ENCODE measurements at places on chromosomes 13 and 19. TPM values are rescaled to one million over a fixed set of nuclear protein-coding genes. Genes with fewer than 3 reads are reported as not detected.

Gene ICAM4
- 1.8 TPM for total RNA-seq

DNA sequence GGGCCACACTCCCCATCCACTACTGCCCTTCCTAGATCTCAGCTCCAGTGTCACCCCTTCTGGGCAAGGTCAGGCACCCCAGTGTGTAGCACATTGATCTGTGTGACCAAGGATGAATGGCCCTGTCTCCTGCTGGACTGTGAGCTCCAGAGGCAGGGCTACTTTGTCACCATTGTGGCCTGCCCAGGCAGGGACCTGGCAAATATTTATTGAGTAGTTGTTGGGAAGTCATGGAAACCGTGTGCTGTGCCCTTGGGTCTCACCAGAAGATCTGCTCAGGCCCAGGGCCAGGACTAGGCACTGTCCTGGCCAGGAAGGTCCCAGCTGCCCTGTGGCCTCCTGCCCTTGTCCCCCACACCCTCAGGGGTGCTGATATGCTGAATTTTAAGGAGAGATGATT lies 10.5 kb downstream of the NACC1 start:
- H3K4me3 ChIP-seq, result no peak overlapping the region
- DNase-seq, result no peak
- peaks cover 10% of the 10 kb centered on the region for H3K4me1 ChIP-seq
- H3K27me3 ChIP-seq, result no peaks in the 10 kb centered on the region

Gene ZNF296
- 0.69 TPM for total RNA-seq

Gene EXOC3L2
- total RNA-seq, result 2.9 TPM

DNA sequence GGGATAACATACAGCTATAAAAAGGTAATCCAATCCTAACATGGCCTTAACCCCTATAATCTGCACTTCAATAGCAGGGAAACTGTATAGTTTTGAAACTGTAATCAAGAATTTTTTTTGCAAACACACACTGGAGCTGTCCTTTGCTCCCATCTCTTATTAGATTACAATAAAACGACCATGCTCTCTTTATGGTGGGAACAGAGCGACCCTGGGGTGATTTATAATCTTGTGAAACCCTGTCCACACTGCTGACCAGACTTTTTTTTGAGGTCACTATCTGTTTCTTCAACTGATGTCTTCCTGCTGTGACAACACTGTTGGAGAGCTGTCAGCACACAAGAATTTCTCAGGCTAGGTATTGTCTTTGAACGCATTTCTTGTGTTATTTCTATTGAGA lies 35.3 kb downstream of the DACH1 start:
- H3K4me3 ChIP-seq, result no peak overlapping the region
- peak; percentile 31 for DNase-seq
- no peaks in the 10 kb centered on the region for H3K27me3 ChIP-seq
- no peaks in the 10 kb centered on the region for H3K36me3 ChIP-seq
- no peaks in the 10 kb centered on the region for H3K4me1 ChIP-seq

DNA sequence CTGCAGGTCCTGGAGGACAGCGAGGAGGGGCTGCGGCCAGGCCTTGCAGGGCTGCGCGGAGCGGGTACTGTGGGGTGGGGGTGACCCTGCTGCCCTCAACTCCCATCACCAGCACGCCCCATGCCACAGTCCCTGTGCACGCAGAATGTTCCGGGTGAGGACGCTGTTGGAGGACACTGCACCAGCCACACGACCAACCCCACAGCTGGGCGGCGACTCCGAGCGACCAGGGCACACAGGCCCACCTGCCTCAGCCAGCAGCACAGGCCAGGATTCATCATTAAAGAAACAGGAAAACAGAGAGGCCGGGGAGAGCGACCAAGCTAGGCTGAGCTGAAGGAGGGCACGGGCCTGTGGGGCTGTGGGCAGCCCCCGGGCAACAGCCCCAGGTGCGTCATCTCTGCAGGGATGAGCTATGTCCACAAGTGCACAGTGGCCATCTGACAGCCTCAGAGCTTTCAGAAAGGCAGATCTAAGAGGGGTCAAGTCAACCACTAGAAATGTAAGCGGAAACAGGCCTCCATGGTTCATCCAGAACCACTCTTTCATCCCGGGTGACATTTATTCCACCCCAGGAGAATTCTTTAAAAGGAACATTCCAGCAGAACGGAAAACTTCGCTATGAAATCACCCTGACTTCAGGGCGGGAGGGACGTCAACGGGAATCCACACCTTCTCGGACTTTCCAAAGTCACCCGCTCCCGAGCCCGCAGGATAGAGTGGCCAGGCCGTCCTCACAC lies 1.5 kb downstream of the GAS6 start:
- peak overlapping the region; percentile 45 for H3K4me3 ChIP-seq
- peaks cover 44% of the 10 kb centered on the region for H3K4me1 ChIP-seq
- H3K27ac ChIP-seq, result peak overlapping the region; percentile 12
- DNase-seq, result peak; percentile 22
- H3K36me3 ChIP-seq, result peaks cover 14% of the 10 kb centered on the region

DNA sequence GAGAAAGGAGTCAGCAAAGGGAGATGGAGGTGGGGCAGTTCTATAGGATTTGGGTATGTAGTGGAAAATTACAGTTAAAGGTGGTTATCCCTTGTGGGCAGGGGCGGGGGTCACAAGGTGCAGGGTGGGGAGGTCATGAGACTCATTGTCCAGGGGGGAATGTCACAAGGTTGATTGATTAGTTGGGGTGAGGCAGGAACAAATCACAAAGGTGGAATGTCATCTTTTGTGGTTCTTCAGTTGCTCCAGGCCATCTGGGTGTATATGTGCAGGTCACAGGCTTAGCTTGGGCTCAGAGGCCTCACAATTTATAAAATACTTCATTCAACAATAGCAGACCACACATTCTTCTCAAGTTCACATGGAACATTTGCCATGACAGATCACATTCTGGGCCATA lies 109.6 kb downstream of the ATP11A start:
- H3K27me3 ChIP-seq, result no peaks in the 10 kb centered on the region
- no peak overlapping the region for H3K4me3 ChIP-seq
- no peaks in the 10 kb centered on the region for H3K36me3 ChIP-seq
- no peaks in the 10 kb centered on the region for H3K4me1 ChIP-seq

DNA sequence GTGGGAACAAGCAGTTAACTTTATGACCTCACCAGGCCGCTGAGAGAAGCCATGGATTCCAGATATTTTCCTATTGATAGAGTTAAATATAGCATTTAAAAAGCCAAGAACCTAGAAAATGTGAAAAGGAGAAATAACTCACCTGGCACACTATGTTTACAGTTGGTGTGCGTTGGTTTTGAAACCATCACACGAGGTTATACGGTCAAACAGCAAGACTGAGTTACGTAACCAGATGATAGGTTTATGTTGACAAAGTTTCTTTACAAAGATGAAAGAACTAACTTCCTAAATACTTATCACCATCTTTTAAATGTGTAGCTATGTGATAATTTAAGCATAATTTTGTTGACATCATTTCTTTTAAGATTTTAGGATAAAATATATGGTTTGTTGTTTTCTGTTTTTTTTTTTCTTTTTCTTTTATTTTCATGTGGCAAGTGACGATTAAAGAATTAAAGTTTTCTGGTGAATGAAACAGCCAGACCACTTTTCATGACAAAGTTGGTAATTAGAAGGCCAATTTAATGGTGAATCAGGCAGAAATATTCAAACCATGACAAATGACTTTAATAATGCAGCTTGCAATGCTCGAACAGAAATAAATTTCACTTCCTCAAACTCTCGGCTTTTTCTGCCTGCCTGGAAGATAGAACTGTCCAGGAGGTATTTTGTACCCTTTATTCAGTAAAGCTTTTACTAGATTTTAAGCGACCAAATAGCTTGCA lies 339.1 kb upstream of the OBI1 start:
- H3K36me3 ChIP-seq, result no peaks in the 10 kb centered on the region
- H3K27ac ChIP-seq, result no peak overlapping the region
- DNase-seq, result no peak
- H3K4me3 ChIP-seq, result no peak overlapping the region
- no peaks in the 10 kb centered on the region for H3K4me1 ChIP-seq

DNA sequence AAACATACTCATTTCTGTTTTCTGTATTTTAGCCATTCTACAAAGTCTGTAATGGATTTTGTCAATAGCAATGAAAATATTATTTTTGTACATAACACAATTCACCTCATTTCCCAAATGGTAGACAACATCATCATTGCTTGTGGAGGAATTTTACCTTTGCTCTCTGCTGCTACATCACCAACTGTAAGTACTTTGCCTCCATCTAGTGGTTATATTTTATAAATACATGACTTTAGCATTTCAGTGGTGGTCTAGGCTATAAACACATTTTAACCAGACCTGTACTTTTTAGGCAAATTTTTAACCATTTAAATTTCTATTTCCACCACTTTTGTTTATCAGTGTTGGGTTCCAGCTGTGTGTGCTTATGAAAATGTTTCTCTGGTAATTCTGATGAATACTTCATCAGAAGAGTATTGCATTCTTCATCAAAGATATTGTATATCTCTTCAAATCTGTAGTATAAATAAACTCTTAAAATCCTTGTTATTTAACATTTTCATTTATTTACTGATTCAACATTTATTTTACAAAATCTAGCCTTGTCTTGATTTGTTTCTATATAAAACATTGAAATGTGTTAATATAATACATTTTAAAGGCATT lies 222.4 kb downstream of the NBEA start:
- no peaks in the 10 kb centered on the region for H3K36me3 ChIP-seq
- H3K27me3 ChIP-seq, result no peaks in the 10 kb centered on the region
- H3K27ac ChIP-seq, result no peak overlapping the region

DNA sequence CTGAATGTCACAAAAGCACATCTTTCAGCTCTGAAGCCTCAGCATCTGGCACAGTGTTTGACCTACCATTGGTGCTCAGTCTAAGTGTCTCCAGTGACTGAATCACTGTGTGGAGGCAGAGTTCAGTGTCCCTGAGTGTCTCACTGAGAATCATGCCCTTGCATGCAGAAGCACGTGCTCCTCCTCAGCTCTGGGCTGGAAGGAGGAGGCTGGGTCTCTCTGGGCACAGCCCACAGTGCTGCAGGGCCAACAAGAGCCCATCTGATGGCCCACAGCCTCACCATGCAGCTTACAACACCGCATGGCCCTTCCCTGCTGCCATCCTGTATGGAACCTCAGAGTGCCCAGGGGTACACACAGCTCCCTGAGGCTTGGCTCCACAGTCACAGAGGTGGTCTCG lies 86.1 kb downstream of the TEX26 start:
- no peaks in the 10 kb centered on the region for H3K36me3 ChIP-seq
- H3K27me3 ChIP-seq, result no peaks in the 10 kb centered on the region

DNA sequence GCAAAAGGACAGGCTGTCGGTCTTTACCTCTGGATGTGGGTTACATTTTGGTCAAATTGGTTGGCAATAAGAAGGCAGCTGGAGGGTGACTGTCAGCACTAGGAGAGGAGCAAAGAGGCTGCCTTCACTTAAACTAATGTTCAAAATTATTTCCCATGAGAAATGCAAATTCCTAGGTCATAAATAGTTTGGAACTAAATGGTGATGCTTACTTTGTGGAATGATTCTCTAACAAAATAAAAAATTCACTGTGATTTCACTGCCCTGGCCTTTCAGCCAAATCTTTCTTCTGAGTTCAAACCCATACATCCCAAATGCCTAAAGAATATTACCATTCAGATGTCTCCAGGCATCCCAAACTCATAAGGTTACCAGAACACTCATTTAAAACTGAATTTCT lies 25.0 kb upstream of the OXGR1 start:
- H3K27me3 ChIP-seq, result no peaks in the 10 kb centered on the region
- H3K4me3 ChIP-seq, result no peak overlapping the region
- peaks cover 5% of the 10 kb centered on the region for H3K4me1 ChIP-seq
- no peaks in the 10 kb centered on the region for H3K36me3 ChIP-seq
- no peak overlapping the region for H3K27ac ChIP-seq
- no peak for DNase-seq

Gene SRRM5
- 0.10 TPM for total RNA-seq

DNA sequence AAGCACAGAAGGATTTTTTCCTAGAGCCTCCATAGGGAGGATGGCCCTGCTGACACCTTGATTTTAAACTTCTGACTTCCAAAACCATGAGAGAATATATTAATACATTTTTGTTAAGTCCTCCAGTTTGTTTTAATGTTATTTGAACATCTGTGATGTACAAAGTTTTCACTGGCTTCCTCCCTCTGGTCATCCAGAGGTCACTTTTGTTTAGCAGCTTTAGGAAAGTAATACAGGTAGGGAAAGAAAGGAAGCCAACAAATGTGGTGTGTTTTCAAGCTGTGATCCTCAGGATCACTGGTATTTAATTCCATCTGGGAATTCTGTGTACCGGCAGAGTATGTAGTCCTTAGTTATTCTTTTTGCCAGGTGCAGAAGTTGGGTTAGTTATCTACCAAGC lies 488.8 kb upstream of the ATXN8OS start:
- no peaks in the 10 kb centered on the region for H3K4me1 ChIP-seq
- no peaks in the 10 kb centered on the region for H3K27me3 ChIP-seq
- H3K4me3 ChIP-seq, result no peak overlapping the region
- no peak for DNase-seq
- no peaks in the 10 kb centered on the region for H3K36me3 ChIP-seq
- no peak overlapping the region for H3K27ac ChIP-seq

GRCh38 chr13:109780845-109781383 lies 5.5 kb downstream of the IRS2 start:
- DNase-seq, result no peak
- peak overlapping the region; percentile 2 for H3K27ac ChIP-seq
- H3K36me3 ChIP-seq, result peaks cover 30% of the 10 kb centered on the region
- H3K4me1 ChIP-seq, result peaks cover 35% of the 10 kb centered on the region

DNA sequence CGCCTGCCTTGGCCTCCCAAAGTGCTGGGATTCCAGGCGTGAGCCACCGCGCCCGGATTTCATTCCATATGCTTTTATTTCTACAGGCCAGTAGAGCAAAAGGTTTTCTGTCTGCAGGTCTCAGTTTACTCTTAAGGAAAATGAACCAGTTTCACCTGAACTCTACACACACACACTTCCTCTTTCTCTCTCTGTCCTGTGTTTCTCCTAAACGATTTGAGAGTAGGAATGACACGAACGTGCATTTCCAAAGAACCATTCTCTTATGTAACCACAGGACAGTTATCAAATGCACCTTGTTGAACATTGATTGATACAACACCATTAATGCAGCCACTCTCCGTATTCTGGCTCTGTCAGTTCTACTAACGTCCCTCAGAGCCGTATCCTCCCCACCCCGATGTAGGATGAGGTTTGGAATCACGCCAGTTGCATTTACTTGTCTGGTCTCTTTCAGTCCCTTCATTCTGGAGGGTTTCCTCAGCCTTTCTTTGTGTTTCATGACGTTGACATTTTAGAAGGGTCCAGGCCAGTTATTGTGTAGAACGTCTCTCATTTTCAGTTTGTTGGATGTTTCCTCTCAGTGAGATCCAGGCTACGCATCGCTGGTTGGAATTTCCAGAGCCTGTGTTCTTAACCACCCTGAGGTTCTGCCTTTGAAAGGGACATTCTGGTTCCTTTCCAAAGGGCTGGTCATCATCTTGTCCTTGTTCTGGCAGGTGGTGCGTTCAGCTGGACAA lies 36.0 kb downstream of the BICRA start:
- no peaks in the 10 kb centered on the region for H3K27me3 ChIP-seq
- H3K27ac ChIP-seq, result no peak overlapping the region
- H3K4me1 ChIP-seq, result peaks cover 7% of the 10 kb centered on the region
- no peak overlapping the region for H3K4me3 ChIP-seq
